G401 (cell line): ENCODE measurements at places on chromosomes 3 and 15.

DNA sequence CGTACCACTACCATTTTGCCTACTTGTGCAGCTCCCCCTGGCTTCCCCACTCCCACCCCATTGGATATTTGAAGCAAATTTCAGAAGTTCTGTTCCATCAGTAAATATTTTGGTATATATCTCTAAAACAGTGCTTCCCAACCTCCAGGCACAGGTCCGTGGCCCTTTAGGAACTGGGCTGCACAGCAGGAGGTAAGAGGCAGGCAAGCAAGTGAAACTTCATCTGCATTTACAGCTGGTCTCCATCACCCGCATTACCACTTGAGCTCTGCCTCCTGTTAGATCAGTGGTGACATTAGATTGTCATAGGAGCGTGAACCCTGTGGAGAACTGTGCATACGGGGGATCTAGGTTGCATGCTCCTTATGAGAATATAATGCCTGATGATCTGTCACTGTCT, 97.2 kb upstream of the LRRFIP2 start:
- no peak for DNase-seq

GRCh38 chr3:77412584-77412983, 372.7 kb downstream of the ROBO2 start:
- no peak for DNase-seq

- no peak for DNase-seq
These were observed 17.1 kb downstream of the SLC9A9 start for GRCh38 chr3:143831208-143831607.

- no peak for DNase-seq
These were observed 22.3 kb upstream of the SACM1L start for GRCh38 chr3:45666757-45667431.

GRCh38 chr15:38651328-38652038, 86.9 kb upstream of the RASGRP1 start:
- DNase-seq: no peak

DNA sequence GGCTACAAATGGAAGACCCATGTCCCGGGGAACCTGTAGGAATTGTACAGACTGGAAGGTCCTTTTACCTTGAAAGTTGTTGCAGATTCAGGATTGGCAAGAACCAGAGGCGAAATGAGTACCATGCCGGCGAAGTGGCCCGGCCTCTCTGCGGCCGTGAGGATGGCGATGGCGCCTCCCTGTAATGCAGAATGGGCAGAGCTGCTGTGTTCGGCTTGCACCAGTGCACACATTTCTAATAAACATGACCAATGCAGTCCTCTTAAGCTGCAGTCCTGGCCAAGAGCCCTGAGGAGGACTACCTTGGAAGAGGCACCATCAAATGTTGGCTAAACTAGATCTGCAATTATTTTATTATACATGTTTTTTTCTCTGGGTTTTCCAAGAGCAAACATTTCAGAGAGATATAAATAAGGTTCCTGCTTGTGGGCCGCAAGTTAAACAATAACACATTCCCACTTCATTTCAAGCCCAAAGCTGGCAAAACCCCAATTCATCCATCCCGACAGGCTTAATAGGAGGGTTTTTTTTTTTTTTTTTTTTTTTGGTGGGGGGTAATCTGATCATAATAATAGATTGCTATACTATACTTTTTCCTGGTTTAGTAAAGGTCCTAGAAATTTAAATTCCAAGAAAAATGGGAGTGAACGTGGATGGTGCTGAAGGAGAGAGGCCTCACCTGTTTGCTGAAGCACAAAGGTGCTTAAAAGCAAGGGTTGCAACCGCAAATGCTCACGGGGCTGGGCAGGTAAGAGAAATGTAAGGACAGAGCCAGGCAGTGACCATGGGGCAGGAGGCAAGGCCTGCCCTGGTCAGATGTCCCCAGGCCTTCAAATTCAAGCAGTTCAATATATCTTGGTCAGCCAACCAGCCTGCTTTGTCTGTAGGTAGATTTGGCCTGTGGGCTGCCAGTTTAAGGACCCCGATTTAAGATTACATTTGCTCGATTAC, 48.5 kb downstream of the ABTB1 start:
- DNase-seq: peak; percentile 61

DNA sequence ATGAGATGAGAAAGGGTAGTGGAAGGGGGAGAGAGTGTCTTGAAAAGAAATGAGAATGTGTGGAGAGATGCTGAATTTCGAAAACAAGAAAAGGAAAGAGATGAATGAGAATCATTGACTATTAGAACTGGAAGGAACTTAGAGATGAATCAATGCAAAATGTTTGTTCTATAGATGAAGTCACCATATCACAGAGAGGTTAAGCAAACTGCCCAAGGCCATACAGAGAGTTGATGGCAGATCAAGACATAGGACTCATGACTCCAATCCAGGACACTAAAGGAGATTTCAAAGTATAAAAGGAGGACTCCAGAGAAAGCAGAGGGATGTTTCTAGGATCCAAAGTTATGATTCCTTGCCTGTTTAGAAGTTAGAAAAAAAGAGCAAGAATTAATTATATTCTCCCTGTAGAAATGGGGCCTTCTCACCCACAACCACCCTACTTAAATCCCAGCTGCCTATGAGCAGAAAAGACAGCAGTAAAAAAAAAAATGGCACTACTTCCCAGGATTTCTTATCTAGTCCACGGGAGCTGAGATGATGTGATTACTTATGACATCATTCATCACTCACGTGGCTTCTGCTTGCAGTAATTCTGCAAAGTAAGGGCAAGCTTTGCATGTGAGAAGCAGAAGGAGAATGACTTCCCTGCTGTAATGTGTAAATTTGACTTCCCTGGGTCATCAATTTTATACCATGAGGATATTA, 210.8 kb upstream of the MRPL3 start:
- DNase-seq: no peak

DNA sequence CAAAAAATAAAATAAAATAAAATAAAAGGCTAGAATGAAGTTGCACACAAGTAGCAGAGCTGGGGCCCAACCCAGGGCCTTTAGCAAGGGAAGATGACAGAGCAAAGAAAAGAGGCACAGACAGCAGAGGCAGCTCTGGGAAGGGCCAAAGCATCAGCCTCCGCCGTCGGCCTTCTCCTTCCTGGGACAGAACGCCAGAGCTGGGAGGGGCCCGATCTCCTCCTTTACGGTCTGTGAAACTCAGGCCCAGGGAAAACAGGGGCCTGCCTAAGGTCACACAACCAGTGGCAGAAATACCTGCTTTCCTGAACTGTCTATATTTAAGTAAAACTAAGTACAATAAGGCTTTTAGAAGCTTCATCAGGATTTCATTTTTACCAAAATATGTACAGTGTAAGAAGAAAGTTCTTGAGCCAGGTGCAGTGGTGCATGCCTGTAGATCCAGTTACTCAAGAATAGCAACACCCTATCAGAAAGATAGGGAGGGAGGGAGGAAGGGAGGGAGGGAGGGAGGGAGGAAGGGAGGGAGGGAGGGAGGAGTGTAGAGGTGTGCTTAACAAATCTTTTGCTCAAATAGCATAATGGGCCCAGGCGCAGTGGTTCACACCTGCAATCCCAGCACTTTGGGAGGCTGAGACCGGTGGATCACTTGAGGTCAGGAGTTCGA, 43.0 kb upstream of the MUC4 start:
- DNase-seq: no peak
